Amniotic stem cell (primary cell): ENCODE measurements at places on chromosomes 7 and 10.

- DNase-seq, result no peak
These were observed 77.3 kb downstream of the CDC14C start for GRCh38 chr7:49001610-49002033.

GRCh38 chr10:101774589-101775272, 1.2 kb downstream of the FGF8 start:
- DNase-seq, result no peak

DNA sequence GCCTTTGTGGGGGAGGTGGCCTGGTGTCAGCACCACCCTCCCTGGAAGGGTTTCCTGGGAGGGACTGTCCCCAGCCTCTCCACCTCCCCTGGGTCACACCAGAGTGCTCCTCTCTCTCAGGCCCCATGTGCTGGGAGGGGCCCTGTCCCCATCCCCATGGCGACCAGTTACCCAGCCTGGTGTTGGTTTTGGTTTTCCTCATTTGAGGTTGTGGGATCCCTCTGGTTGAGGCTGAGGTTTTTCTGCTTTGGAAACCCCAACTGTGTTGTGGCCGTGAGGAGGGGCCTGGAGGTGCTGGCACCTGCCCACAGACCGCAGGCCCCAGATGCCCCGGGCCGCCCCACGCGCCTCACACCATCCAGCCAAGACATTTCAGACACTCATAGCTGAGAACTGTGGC, 106.3 kb downstream of the GRK5 start:
- DNase-seq, result no peak

- DNase-seq, result no peak
These were observed 72.4 kb upstream of the LOXL4 start for GRCh38 chr10:98340261-98340939.

GRCh38 chr10:3773460-3774017, 11.5 kb downstream of the KLF6 start:
- no peak for DNase-seq

GRCh38 chr10:42637142-42637541, 1.2 kb downstream of the ZNF33B start:
- no peak for DNase-seq

DNA sequence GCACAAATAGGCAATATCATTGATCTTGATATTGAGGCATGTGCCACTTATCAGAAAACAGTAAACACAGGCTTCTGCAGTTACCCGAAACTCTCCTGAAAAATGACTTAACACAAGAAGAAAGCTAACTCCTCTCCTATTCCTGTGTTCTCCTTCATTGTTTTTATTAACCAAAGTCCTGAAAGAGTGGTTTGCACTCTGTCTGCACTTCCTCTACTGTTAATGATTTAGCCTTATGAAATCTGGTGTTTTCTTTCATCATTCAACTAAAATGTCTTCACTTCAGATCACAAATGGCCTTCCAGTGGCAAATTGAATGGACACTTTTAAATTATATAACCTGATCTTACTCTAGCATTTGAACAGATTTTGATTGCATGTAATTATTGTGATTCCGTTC, 630.6 kb upstream of the PHF14 start:
- no peak for DNase-seq

DNA sequence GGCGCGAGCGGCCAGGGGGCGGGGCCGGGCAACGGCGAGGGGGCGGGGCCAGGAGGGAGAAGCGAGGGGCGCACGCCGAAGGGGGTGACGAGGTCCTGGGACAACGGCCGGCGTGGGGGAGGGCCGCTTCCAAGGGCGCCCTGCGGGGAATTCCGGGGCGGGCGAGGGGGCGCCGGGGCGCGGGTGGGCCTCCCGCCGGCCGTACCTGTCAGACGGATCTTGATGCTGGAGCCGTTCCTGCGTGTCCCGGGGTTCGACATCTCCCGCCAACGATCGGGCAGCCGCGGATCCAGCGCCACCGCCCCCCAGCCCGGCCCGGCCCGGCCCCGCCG, 421 bp downstream of the SMURF1 start:
- DNase-seq, result no peak

GRCh38 chr10:36542493-36542892, 582.9 kb upstream of the ANKRD30A start:
- DNase-seq, result no peak

GRCh38 chr7:235576-236395, 43.4 kb downstream of the FAM20C start:
- DNase-seq, result no peak

DNA sequence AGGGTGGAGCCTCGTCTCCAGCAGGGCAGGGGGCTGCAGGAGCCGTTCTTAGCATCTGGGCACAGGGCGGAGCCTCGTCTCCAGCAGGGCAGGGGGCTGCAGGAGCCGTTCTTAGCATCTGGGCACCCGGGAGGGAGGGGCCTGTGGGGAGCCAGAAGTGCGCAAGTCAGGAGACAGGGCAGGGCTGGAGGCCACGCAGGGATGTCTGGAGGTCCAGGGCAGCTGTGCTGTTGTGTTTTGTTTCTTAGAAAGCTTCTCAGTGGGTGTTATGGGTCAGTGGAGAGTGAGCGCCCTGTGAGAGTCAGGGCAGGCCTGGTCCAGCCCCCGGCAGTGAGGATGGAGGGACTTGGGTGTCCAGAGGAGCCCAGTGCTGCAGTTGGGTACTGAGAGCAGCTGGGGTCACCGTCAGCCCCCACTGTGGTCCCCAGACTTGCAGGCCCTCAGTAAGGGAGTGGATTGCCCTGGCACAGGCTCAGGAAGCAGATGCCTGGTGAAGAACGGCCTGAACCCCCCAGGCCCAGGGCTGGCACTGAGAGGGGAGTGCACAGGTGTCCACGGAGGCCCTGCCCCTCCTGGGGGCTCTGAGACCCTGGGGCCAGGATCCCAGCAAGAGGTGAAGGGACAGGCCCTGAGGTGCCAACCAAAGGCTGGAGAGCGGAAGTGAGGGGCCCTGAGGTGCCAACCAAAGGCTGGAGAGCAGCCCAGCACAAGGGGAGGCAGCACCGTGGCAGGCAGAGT, 29.8 kb downstream of the FAM20C start:
- no peak for DNase-seq

- DNase-seq, result no peak
These were observed 124.4 kb downstream of the HGF start for GRCh38 chr7:81645435-81645834.
